Activated CD4-positive, alpha-beta T cell treated with anti-CD3 and anti-CD28 coated beads, Interleukin-2, Interleukin-6, amounts not matched to agents 100 ng/mL and 50 ng/mL, durations not matched to agents 16 hours and 8 hours (primary cell): ENCODE measurements at places on chromosomes 12 and 14.

DNA sequence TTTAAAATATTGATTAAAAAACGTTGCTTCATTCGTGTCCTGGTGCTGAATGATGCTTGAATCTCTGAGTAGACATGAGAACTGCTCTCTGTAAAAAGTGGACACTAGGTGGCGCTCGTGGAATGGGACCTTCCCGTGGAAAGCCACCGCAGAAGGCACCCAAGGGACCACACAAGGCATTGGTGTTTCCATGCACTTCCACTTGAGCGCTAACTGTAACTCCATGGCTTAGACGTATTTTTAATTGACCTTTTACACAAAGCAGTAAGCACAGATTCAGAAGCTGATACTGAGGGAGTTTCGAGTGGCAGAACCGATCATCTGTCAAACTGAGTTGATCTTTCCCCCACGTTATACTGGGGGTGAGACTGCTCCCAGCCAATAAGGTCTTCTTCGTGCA is 135.3 kb downstream of the PRKCH start:
- peak; percentile 87 for DNase-seq

GRCh38 chr14:68266998-68267397 is 447.4 kb downstream of the RAD51B start:
- no peak for DNase-seq

GRCh38 chr14:102666635-102667034 is 74.2 kb downstream of the RCOR1 start:
- no peak for DNase-seq

DNA sequence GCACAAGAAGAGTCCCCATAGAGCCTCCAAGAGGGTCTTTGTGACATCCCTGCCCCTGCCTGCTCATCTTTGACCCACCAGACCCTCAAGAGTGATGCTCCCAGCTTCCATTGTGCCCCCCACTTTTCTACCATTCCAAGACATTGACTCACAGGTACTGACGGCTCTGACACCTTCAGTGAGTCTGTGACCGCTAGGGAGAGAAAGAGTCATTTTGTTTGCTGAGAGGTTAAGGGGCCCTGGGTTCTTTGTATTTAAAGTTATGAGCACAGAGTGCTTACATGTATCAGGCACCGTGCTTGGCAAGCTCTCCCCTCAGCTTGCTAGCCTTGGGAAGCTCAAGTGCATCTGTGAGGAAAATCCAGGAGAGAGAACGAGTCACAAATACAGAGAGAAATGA is 7.1 kb upstream of the KRT82 start:
- no peak for DNase-seq

- no peak for DNase-seq
Observed at GRCh38 chr14:75138492-75138891, 11.6 kb upstream of the NEK9 start.

DNA sequence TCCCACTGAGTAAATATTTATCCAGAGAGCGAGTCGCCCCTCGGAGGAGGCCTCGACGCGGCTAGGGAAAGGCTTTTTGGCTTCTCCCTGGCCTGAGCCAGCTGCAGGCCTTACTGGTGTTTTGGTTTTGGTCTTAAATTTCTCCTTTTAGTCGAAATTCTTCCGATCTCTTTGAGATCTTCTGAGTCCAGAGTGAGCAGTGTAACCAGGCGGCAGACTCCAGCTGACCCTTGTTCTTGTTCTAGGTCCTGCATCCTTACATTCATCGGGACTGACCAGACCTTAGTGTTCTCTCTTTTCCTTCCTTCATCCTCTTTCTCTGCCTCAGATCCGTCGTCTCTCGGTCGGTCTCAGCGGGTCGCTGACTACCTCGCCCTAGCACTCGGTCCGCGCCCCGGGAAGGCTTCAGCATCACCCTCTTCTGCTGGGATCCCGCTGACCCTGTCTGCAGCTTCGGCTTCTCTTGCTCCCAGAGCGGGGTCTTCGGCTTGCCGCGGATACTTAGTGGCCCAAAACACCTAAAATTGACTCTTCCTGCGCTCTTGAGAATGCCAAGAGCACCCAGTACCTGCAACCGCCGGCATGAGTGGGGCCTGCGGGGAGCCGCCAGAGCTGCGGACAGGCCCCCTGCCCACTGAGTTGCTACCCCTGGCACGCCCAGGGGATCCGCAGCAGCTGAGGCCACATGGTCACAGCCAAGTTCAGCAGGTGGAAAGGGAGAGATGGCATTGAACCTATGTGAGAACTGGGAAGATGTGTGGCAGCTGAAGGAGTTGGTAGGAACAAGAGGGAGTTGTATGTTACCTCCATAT is 2.4 kb upstream of the PAX9 start:
- DNase-seq: no peak

DNA sequence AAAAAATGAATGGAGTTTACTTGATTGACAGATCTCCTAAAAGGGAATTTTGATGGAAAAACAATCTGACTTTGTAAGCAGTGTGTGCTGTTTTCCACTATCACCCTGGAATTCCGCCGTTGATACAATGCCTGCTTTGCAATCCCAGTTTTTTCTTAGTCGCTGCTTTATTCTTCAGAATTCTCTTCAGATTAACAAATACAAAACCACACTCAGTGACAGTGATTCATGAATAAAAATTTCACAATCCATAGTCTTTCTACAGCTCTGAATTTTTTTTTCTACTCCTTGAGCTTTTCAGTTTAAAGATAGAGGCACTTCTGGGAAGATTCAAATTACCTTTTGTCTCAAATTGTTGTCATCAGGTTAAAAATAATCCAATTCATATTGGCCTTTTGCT is 44.6 kb upstream of the KITLG start:
- DNase-seq: no peak

- DNase-seq: no peak
Observed at GRCh38 chr12:93323625-93324329, 53.9 kb upstream of the NUDT4 start.

DNA sequence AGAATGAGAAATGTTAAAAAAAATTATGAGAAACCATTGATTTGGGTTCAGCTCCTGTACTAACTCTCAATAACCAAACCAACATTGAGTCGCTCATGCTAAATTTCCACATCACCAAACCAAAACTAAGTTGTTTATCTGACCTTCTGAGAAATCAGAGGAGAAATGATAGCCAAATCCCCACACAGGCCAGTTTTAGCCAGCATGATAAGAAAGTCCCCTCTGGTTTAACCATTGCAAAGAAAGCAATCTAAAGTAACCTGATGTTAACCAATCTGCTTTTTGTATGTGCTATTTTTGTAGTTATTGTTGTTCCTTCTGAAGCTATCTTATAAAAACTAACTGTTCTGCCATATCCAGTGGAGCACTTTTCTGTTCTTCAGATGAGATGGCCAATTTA is 599.7 kb downstream of the SLC16A7 start:
- DNase-seq: no peak

GRCh38 chr12:101779626-101780025 is 40.4 kb upstream of the SYCP3 start:
- no peak for DNase-seq

GRCh38 chr14:77882636-77883035 is 82.7 kb downstream of the ADCK1 start:
- DNase-seq: no peak

GRCh38 chr14:104100171-104101085 is 14.9 kb downstream of the ASPG start:
- DNase-seq: no peak

GRCh38 chr12:133010657-133011297 is 24.6 kb downstream of the ZNF26 start:
- DNase-seq: no peak

DNA sequence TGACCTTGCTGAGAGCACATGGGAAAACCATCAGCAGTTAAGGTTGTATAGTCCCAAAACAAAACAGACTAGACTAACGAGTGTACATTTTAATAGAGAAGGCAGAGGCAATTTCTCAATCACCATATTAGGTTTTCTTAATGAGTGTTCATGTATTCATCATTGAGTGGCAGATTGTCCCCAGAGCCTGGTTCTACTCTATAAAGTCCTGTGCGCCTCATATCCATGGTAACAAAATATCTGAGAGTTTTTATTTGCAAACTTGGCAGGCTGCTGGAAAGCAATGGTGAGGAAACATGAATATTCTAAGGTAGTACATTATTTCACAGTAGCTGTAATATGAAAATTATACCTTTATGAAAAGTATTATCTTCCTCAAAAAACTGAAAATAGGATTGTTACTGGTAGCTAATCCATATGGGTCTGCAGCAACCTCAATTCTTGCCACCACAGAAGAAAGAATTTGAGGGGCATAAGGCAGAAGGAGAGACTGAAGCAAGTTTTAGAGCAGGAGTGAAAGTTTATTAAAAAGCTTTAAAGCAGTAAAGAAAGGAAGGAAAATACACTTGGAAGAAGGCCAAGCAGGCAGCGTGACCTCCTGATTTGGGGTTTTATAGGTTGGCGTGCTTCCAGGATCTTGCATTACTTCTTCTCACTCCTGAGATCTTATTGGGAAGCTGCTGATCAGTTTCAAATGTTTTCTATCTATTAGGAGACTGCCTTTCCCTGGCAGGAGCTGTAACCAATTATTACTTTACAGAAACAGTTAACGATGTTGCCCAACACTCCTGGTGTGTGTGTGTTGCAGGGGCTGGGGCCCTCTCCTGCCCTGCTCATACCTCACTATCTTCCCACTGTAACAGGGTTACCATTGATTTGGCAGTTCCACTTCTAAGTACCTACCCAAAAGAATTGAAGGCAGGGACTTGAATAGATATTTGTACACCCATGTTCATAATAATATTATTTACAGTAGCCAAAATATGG is 154.0 kb upstream of the NUDT4 start:
- DNase-seq: no peak

DNA sequence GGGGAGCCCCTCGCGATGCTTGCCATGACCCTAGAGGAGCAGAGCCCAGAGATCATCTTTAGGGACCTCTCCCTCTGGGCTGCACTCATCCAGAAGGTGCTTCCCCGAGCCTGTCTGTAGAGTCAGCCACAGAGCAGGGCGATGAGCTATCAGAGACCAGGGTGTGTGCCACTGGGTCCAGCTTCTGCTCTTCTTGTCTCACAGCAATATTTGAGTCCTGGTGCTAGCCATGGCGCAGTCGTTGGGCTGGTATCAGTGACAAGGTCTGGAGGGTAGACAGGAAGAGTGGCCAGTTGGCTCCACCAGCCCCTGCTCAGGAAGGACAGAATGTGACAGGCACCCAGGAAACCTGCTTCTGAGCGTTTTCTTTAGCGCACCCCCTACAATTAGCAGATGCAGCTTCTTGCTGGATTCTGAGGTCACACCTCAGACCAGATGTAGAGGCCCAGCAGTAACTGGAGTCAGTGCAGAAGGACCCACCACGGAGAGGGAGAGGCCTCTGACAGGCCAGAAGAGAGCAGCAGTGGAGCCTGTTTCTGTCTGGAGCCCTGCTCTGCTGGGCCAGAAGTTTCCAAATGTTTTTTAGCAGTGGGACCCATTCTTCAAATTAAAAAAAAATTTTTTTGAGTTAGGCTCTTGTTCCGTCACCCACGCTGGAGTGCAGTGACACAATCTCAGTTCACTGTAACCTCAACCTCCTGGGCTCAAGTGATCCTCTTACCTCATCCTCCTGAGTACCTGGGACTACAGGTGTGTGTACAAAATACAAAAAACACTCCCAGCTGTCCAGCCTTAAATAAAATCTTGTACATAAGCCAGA is 23.7 kb downstream of the ANKRD9 start:
- no peak for DNase-seq

GRCh38 chr12:71872972-71873371 is 33.4 kb downstream of the TBC1D15 start:
- DNase-seq: no peak

DNA sequence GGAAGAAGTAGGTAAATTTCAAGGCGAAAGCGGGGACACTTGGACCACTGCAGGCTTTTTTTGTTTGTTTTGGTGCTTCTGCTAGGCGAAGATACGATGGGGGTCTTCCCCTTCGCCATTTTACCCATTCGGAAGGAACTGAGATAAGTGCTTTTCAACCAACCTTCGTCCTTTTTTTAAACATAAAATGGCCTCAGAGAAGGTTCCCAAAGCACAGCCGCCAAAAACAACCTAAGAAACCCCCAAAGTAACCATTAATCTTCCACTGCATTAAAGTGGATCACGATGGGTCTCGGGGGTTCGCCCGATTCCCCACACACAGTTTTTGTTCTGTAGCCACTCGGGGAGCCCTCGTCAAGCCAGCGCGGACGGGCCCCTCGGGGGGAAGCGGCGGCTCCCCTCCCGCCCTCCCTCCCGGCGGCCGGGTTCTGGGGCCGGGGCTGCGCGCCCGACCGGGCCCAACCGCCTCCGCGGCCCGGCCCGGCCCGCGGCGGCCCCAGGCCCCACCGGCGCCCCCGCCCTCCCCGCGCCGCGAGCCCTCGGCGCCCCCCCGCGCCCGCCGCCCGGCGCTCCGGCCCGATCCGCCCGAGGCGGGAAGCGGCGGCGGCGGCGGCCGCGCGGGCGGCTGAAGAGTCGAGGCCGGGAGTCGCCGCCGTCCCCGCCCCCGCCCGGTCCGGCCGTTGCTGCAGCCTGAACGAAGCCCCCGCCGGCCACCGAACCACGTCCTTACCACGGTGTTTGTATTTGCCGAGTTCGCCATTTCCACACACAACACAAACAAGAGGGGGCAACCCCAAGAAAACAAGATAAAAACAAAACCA is 790 bp downstream of the GTF2A1 start:
- DNase-seq: peak; percentile 44

- DNase-seq: no peak
Observed at GRCh38 chr14:62015945-62016344, 253.7 kb downstream of the SNAPC1 start.

GRCh38 chr12:82910246-82910893 is 223.7 kb downstream of the TMTC2 start:
- DNase-seq: no peak

- DNase-seq: no peak
Observed at GRCh38 chr14:23006188-23006534, 3.8 kb downstream of the C14orf93 start.

GRCh38 chr12:30691122-30691879 is 4.4 kb downstream of the IPO8 start:
- DNase-seq: no peak

DNA sequence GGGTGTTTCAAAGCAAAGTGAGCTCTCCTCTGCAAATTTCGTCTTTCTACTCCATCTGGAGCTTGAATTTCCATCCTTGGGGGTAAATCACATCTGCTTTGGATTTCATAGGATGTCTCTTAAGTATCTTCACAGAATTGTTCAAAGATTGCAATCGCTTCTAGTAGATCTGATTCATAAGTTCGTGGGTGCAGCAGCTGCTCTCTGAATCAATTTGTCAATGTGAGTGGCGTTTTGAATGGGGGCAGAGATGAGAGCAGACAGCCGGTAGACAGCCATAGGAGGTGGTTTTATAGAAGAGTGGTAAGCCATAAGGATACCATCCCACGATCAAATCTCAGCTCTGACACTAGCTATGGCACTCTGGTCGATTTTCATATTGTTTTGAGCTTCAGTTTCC is 146.0 kb upstream of the RPH3A start:
- DNase-seq: no peak

DNA sequence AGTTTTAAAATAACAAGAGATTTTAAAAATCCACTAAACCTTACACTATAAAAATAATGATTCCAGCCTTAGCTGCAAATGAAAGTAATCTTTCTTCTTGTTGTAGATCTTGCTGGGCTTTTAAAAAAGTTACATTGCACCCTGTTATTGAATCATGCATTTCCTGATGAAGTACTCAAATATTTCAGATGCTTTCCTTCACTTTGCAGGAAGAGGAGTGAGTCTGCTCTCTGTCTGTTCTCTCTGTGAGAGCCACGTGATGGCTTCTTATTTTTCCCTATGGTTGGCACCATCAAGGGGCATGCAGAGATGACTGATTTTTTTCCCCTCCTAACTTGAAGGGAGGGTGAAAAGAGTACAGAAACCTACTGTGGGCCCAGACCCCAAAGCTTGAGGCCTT is 262.7 kb downstream of the ATP23 start:
- no peak for DNase-seq

- no peak for DNase-seq
Observed at GRCh38 chr12:124073356-124074035, 100.5 kb downstream of the ZNF664 start.
